HepG2 (cell line): ENCODE measurements at places on chromosomes 3 and 15. TPM values are rescaled to one million over a fixed set of nuclear protein-coding genes. Genes with fewer than 3 reads are reported as not detected.

VEPH1 gene
- not detected in 2 replicates for total RNA-seq

MAP1A gene
- 0.06 and 0.07 TPM in 2 replicates for total RNA-seq

CLSTN2 gene
- total RNA-seq = not detected in 2 replicates

ACKR4 gene
- not detected in 2 replicates for total RNA-seq

CHRD gene
- 3.4 and 22.2 TPM in 2 replicates for total RNA-seq

GHSR gene
- not detected in 2 replicates for total RNA-seq

ITGA11 gene
- total RNA-seq = not detected in 2 replicates

LSAMP gene
- total RNA-seq = not detected in 2 replicates
